ENCODE measurements at places on chromosomes 6 and 20.

DNA sequence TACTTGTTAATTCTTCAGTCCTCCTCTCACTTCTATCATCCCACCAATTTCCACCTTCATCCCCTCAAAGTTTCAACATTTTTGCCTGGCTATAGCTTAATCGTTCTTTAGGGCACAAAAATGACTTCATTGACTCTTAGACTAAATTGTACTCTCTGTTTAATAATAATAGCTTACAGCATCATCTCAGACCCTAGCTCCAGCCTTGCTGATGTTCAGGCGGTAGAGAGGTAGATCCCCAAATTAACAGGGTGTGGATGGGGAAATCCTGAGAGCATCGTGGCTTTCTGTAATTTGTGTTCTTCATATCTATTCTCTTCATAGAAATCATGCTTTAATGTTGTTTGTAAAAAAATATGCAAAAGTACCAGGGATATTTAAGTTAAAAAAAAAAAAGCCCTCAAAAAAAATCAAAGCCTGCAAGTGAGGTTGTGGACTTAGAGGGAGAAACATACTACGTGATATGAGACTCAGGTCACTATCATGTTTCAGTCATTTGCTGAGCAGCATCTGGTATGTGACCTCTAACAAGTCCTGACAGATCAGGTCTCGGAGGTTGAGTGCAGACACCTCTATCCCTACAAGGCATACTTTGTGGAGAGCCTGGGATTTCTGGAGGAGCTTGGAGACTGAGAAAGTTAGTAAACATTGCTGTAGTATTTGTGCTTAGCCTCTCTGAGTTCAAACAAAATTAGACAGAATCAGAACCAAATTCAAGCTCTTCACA lies 1063.3 kb upstream of the CITED2 start:
- DNase-seq = no peak

GRCh38 chr6:63858691-63859090 lies 223.1 kb downstream of the PHF3 start:
- no peak for DNase-seq

- DNase-seq = no peak
These were observed 161.8 kb downstream of the KCNQ5 start for GRCh38 chr6:72783666-72784065.

GRCh38 chr6:146470091-146470770 lies 73.4 kb upstream of the RAB32 start:
- no peak for DNase-seq

DNA sequence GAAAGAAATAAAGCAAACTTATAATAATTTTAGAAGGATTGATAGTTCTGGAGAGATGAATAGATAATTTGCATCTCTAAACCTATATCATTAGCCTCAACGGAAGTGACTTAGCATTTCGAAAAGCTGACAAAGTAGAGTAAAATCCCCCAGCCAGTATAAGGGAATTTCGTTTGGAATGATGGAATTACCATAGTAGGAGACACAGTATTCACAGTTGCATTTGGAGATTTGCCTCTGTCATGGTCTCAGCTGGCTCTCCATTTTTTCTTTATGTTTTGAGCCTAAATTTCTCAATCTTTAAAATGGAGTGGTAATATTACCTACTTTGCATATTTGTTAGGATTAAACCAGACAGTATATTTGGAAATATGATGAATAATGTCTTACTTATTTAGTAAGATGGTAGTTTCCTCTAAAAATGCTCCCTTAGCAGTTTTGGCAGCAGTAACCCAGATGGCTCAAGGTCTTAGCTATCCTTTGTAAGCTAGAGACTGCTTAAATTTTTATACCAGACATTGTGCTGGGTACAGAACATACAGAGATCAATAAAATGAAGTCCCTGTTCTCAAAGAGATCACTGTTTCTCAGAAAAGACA lies 58.2 kb downstream of the SMAP1 start:
- no peak for DNase-seq

DNA sequence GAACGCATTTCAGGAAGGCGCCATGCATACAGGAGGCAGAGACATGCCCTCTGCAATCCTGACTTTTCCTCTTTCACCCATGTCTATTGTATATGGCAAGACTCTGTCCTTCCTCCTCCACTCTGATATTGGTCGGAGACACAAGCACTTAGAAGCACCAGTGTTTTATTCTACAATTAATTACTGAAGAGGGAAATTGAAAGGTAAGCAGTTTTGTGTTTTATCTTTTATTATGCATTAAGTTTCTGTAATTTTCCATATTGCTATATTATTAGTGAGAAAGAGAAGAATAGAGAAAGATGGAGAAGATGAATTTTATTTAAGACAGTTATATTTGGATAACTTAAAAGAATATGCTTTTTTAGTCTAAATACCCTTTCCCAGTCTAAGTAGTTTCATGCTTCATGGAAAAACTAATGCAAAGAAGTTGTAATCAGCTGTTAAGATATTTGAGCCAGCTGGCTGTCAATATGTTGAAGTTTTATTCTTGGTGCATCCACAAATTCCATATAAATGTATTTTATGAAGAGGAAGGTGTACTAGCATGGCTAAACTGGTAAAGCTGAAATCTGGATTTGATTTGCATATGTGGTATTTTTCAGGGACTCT lies 13.6 kb downstream of the ARID1B start:
- DNase-seq = no peak

DNA sequence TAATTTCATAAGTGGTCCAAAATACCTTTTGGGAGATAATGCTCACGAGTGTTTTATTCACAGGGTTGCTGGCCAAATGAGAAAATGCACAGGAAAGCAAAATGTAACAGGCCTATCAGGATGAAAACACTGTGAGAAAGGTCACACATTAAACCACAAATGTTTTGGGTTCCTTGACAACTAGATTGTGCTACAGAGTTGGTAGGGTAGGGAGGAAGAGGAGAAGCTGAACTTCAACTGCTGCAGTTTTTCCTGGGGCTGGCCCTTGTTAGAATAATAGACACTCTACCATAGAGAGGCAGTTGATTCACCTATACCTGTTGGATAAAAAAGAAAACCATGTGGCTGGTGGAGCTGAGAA lies 28.1 kb upstream of the PAQR8 start:
- no peak for DNase-seq

- no peak for DNase-seq
These were observed 20.7 kb upstream of the PHACTR3 start for GRCh38 chr20:59583428-59584277.

GRCh38 chr20:14709439-14709838 lies 372.0 kb upstream of the FLRT3 start:
- DNase-seq = peak; percentile 13

GRCh38 chr6:13872681-13873080 lies 52.1 kb upstream of the RNF182 start:
- DNase-seq = peak; percentile 44

- DNase-seq = no peak
These were observed 42.3 kb downstream of the STK4 start for GRCh38 chr20:45008521-45009049.

- peak; percentile 32 for DNase-seq
These were observed 138.8 kb downstream of the KHDRBS2 start for GRCh38 chr6:62146954-62147853.

GRCh38 chr20:2252419-2252997 lies 43.3 kb upstream of the TGM3 start:
- no peak for DNase-seq

DNA sequence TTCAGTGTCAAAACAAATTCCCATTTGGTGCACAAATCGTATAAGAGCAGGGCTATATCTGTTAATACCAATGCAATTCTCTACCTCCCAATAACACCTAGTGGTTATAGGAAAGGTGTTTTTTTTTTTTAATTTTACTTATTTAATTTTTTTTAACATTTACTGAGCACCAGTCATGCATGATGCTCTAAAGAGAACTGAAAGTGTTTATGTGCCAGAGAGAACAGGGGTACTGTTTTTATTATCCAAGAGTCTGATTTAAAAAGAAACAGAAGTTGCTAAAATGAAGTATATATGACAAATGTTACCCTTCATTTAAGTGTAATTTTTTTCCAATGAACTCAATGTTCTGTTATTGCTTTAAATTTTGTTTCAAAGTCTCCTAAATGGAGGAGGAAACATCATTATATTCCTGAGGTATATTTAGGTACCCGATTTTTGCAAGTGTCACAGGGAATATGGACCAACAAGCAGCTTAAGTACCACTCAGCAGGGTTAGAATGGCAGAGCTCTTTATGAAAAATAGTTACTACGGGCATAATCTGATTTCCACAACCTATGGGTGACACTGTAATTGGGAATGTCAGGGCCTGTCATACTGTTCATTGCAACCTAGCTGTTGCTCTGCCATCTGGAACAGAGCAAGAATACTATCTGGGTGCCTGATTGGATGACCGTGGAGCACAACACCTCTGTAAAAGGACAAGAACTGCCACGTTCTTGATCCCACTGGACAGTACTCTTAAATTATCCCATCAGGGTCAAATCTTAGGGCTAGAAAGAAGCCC lies 195.4 kb downstream of the KHDRBS2 start:
- DNase-seq = no peak

GRCh38 chr20:58787211-58788005 lies 63.3 kb downstream of the GNAS-AS1 start:
- no peak for DNase-seq

DNA sequence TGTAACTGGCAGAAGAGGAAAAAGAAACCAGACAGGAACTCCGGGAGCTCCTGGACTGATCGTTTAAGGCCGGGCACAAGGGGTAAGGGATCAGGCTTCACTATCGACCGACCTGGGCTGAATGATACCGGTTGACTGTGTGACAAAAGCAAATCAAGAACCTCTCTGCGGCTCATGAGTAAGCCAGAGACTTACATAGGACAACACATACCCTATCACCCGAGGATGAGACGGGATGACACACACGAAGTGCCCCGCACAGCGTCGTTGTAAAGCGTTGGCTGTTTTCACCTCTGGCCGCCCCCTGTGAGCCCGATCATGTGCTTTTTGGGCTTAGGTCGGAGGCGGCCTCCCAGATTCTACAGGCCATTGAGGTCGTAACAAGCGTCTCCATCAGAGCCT lies 695 bp upstream of the TGIF2 start:
- DNase-seq = peak; percentile 82

GRCh38 chr6:127792616-127793015 lies 108.2 kb downstream of the THEMIS start:
- DNase-seq = no peak

GRCh38 chr6:147274776-147275175 lies 70.6 kb downstream of the STXBP5 start:
- DNase-seq = no peak

DNA sequence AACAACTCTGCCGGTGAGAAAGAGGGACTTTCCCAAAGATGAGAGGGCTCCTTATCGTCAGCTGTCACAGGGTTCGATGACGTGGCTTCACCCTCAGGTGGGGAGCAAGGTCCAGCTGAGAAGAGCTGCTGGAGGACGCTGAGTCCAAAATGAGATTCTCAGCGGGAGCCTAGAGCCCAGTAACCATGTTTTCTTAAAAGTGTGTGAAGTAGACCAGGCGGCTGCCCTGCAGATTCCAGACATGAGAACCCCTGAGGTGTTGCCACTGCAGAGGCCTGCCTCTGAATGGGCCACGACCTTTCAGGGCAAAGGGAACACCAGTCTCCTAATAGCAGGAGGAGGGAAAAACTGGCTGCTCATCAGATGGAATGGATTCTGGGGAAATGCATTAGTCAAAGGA lies 375.1 kb downstream of the BTBD9 start:
- no peak for DNase-seq

DNA sequence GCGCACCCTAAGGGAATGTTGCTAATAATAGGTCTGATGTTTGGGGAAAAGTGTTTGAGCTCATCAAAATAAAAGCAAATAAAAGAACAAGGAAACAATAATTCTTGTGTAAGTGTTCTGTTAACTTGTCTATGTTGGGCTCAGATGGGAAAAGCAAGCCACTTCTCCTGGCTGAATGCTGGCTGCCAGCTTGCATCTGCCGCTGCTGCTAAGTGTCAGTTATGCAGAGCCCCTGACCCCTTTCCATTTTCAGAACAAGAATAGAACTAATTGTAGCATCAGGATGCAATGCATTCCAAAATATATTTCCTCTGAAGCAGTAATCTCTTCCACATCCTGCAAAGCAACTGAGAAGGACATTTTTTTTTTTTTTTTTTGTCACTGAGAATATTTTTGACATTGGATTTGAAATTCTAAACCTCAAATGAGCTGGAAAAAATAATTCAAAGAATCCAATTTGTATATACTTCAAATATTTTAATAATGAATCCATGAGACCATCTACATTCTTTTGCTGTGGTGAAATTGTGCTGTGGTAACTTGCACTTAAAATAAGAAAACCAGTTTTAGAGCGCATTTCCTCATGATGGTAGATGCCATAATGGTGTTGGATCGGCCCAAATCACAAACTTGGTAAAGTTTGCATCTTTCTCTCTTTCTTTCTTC lies 43.9 kb upstream of the DEK start:
- no peak for DNase-seq

DNA sequence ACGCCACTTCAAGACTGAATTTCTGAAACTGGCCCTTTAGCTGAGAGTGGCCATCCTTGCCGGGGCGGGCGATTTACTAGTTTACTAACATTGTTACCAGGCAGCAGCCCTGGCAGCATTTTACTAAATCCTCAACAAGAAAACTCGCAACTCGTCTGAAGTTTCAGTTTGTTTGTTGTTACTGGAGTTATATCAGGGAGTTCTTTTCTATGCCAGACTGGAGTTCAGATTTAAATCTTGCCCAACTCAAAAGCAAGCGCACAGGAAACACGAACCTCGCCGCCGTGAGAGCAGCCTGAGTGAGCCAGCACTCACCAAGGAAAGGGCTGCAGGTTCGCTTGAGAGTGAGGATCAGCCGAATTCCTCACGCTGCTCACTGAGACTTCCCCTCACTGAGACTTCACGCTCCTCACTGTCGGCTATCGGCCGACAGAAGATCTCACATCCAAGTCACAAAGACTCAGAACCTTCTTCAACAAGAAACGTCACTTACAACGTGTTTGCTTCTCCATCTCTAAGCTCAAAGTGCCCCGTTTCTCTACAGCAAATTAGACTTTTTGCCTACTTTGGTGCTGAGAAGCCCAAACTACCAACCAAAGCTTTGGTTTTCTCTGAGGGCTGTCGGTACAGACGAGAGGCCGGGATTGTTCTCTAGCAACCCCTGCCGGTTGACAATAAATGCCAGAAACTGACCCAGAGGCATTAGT lies 78.9 kb downstream of the OLIG3 start:
- peak; percentile 84 for DNase-seq

DNA sequence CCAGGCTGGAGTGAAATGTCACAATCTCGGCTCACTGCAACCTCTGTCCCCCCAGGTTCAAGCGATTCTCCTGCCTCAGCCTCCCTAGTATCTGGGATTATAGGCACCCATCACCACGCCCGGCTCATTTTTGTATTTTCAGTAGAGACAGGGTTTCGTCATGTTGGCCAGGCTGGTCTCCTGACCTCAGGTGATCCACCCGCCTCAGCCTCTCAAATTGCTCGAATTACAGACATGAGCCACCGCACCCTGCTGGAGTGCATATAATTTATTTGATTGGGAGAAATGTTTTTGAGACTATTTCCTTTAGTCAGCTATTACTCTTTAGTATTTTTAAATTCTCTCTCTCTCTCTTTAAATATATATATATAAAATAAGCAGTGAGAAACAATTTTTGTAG lies 29.8 kb downstream of the FAM83B start:
- DNase-seq = no peak

Measured in DMS53 (cell line).